ENCODE measurements at places on chromosomes 1 and 21. TPM values are rescaled to one million over a fixed set of nuclear protein-coding genes. Genes with fewer than 3 reads are reported as not detected.

GRCh38 chr1:109395602-109396512 lies 1.9 kb downstream of the SORT1 start:
- no peak for DNase-seq

OR2T5 gene
- total RNA-seq = not detected

DNA sequence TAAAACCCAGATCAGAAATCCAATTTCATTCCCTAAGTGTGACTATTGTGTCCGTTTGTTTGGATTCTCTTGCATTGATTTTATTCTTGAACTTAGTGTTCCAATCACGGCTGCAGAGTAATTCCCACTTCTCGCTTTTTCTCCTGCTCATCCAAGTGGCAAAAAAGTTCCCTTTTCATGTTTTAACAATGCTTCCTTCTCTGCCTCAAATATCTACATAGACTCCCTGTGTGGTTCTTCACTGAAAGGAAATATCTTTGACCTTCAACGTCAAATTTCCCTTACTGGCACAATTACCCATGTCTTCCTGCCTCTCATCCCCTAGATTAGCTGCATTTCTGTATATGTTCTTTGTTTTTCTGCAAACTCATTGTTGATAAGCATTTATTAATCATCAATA lies 305.4 kb downstream of the BACH1 start:
- DNase-seq = no peak

DNA sequence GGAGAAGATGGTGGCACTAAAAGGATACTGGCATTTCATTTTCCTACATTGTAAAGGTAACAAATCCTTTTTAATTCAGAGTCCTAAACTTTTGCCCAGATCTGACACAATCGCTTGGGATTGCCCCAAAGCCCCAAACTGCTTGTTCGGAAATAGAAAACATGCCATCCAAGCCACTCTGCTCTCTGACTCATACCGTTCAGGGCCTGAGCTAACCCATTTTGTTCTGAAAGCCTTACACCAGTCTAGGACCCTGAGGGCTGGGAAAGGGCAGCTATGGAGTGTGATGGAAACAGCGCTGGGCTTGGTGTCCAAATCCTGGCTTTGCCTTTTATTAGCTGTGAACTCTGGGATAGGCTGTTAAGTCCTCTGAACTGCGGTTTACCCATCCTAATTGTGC lies 159.4 kb upstream of the UBE2U start:
- DNase-seq = peak; percentile 64

GRCh38 chr1:159786465-159786864 lies 5.7 kb downstream of the DUSP23 start:
- no peak for DNase-seq

DNA sequence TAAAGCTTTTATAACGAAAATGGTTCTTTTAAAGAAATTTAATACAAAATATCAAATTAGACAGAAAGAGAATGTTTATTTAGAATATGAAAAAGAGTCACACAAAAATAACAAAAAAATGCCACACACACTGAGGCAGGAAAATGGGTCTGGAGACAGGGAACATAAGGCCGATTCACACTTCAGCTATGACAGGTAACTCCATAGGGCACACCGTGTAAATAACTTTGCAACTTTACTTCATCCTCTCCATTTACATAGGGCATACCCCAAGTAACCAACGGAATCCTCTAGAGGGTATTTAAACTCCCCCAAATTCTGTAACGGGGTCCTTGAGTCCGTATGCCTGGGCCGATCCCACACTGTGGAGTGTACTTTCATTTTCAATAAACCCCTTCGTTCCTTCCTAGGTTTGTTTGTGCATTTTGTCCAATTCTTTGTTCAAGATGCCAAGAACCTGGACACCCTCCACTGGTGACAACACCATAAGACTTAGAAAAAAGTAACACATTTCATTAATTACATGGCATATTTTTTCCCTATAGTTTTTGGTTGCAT lies 23.1 kb upstream of the PTGS2 start:
- no peak for DNase-seq

All from myocyte (in vitro differentiated cells).